ENCODE measurements at places on chromosomes 1 and 21.

DNA sequence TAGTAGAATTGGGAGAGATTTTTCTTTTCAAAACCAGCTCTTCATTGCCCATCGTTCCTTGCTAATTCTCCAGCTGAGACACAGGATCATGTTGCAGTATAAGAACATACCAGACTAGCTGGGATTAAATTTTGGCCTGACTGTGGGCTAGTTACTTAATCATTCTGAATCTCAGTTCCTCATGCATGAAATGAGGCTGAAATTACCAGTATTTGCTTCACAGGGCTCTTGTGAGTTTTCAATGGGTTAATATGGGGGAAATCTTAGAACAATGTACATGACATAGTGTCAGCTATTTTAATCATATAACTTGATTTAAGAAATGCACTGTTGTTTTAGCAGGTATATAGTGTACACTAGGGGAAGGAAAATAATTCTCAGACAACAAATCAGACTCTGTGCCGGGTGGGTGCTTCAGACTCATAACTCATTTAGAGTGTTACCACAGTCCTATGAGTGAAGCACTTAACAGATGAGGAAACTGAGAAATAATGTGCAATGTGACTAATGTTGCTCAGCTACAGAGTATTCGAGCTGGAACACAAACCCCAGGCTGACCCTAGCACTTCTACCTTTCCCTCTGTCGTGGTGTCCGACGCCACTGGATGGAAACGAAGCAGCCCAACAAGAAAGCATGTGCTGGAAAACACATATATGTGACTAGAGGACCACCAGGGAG, 137.6 kb upstream of the SGIP1 start:
- DNase-seq, result no peak

DNA sequence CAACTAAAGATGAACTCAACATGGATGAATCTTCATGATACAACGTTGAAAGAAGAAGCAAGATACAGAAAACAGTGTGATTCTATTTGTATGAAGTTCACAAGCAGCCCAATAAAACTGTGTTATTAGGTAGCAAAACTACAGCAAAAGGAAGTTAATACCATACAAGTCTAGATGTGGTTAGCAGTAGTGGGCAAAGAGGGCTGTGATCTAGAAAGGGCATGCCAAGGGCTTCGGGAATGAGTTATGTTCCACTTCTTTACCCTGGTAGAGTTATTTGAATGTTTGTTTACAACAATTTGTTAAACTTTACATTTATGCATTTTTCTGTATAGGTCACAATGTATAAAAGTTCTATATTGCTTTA, 9.2 kb downstream of the TNFRSF9 start:
- DNase-seq, result no peak

- DNase-seq, result no peak
These were observed 39.6 kb upstream of the KANK4 start for GRCh38 chr1:62358665-62359373.

DNA sequence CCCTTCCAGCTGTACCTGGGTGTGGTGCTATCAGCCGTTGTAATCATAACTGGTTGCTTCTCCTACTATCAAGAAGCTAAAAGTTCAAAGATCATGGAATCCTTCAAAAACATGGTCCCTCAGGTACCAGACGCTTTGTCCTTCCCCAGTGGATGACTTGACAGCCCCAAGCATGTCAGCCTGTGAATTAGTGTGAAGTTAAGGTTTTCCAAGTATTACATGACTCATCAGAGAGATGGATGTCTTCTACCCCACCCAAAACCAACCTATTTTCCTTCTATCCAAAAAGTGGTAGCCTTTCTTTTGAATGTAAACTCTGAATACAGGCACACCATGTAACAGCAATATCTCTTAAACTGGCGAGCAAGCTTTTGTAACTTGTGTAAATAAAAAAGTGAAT, 15.1 kb downstream of the ATP1A1 start:
- DNase-seq, result no peak

DNA sequence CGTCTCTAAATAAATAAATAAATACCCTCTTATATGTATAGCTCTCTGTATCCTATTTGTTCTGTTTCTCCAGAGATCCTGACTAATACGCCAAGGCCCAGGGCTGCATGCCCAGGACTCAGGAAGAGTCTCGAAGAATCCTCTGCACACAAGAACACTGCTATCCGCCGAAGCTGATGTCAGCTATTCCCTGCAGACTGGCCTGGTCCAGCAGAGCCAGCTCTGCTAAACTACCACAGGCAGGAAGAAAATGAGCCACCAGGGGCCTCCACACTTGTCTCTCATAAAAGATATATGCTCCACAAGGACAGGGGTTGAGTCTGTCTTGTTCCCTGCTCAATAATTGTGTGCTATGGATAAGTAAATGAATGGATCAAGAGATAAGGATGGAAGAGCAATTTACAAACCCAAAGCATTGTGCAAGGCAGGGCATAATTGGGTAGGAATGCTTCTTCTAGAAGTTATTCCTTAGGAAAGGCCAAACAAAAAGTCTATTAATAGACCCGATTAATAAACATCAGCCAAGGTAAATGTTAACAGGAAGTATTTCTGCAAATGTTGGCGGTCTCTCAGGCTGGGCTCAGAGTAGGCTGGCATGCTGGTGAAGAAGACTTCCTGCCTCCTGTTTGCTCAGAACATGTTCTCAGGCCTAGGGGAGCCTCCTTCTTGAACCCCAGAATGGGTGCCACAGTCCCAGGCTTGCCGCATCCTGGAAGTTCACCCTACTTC, 26.3 kb upstream of the MAN1C1 start:
- DNase-seq, result no peak

DNA sequence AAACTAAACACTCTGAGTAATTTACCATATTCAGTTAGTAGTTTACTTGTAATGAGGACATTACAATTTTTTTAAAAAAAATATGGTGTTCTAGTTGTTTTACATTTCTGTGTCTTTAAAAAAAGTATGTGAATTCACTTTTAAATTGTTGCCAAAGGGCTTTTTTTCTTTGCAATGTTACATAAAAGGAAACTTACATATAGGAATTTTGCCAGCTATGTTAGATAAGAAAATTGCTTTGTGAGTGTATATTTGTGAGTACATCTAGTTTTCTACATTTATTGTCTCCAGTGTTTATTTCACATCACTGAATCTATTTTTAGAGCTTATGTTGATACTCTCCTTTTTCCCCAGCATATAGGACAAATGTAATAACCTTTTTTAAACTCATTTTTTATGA, 206.8 kb downstream of the GPR52 start:
- no peak for DNase-seq
